ENCODE measurements at places on chromosomes 7 and 10.
A peak's percentile ranks its signal among the peaks of the same experiment; 100 is the strongest.

DNA sequence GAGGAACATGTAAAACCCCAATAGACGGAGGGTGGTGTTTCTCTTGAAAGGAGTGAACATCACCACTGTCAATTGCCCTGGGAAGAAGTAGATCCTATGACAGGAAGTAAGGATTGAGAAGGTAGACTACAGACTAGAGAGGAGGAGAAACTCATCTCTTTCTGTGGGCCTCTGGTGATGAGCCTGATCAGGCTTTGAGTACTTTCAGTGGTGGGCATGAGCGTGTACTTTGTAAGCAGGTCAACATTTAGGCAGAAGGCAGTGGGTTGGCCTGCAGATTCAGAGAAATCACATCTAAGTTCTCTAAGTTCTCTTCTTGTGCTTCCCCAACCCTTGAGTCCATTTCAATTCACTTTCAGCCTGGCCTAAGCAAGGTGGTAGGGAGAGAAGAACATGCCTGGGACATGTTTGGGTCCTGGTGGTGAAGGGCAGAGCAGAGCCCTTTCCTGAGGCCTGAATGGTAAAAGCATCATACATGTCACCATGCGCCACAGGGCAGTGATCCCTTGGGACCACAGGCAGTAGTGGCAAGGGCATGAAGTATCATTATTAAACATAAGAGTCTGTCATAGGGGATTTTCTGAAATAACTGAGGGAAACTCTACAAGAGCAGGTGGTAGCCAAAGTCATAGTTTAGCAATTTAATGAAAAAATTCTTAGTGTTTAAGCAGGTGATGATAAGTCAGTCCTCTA, 56.4 kb upstream of the ANKRD1 start:
- DNase-seq: no peak

DNA sequence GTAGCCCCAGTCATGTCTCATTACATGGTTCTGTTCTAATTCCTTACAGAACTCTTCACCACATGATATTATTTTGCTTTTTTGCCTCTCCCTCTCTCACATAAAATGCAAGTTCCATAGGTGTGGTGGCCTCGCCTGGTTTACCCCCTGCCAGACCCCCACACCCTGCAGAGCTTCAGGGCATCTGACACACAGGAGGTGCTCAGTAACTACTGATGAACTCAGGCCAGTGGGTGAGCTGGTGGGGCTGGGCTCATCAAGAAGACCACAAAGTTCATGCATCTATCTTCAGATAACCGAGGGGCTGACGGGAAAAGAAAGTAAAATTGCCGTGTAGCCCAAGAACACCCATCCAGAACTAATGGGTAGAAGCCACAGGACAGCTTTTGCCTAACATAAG, 253.1 kb downstream of the GRID1 start:
- no peak for DNase-seq

GRCh38 chr10:27998178-27998953, 513 bp downstream of the ODAD2 start:
- peak; percentile 2 for DNase-seq

DNA sequence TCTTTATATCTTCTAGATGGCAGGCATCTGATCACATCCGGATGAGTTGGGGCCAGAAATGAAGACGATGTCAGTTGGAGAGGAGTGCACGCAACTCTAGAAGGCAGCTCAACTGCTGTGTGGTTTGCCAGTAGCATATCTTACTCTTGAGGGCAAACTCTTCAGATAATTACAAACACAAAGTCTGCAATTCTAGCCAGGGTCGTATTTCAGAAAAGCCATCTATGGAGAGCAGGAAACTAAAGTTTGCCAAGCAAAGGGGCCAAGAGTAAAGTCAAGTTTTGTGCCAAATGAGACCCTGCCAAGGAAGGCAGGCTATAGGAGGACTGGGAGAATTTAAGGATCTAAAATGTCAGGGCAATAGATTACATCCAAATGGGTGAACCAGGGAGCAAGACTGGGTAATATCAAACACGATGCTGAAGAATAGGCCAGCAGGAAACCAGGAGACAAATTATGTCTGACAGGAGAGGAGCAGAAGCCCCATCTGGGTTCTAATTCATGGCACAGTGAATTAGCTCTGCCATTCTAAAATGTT, 312.5 kb upstream of the SEMA3C start:
- DNase-seq: no peak

DNA sequence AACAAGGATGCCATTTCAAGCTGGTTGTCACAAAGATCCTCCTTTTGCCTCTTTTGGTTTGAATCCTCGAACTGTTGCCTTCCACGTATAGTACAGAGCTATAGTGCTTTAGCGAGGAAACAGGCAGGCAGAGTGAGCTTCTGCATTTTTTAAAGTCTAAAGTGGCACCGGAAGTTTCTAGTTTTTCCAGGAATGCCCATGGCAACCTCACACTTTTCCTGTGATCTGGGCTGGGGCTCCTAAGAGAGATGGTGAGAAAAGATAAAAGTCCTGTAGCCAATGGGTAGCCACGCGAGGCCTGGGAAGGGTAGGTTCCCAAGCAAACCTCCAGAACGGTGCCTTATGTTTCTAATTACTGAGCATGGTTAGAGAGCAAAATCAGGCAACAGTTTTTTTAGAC, 76.7 kb downstream of the CALD1 start:
- no peak for DNase-seq

DNA sequence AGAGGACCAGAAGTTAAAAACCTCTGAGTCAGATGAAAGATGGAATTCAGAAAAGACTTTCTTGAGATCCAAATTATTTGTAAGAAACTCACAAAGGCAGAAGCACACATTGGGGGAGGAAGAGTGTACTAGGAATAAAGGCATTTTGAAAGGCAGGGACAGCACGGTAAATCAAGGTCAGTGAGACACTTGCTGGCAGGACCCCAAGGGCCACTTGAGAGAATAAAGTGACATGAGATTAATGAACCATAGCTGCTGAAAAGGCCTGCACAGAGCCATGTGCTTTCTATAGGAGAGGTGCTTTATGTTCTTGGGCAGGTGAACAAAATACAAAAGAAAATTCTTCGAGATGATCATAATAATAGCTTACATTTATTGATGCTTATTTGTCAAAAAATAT, 929.9 kb upstream of the MBL2 start:
- no peak for DNase-seq

DNA sequence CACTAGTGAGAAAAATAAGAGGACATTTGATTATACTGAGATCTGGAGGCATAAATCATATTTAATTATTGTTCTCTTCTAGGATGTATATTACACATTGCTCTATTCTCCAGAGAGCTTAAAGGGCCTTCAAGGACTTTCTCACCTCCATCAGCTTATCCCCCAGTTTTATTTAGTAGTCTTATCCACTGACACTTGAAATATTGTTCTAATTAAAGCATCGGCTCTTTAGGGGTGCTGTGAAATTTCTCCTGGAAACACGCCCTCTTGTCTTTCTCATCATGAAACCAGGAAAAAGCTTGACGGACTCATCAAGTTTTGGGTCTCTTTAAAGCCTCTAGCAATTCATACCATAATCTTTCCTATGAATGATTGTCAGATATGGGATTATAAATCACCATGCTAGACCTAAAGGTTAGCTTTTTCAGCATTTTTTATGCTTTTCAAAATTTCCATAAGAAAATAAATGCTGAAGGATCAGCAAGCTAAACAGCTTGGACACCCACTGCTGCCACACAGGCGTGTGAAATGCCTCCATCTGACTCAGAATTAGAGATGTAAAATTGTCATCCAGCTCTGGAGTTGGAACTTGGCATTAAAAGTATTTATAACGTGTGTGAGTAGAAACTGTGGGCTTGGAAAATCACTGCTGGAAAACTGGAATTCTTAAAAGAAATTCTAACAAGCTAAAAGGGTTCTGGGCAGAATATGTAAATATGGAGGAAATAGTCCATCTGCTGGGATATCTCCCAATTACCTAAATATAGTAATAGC, 216.3 kb downstream of the CHRM2 start:
- DNase-seq: no peak

DNA sequence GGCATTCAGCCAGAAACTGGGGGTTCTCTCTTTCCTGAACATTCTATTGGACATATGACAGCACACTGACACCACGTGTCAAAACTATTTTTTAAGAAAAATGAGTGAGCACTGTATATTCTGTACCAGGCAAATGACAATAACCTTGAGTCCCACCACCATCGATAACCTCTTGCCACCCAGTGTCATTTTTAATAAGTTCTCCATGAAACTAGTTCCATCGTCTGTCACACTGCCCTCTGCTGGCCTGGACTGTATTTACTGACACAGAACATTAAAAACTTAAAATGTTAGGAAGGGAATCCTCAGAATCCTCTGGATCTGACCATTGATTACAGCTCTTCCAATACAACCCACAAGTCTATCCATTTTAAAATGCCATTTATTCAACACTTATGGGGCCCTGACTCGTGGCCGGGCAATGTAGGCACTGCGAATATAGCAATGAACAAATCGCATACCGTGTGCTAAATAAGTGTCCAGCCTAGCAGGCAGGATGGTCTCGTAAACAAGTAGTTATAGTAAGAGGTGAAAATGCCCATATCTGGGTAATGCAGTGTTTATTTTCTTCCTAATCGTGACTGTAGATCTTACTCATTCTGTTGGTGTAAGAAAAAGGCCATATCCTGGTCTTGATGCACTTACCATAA, 35.9 kb upstream of the CACNB2 start:
- peak; percentile 15 for DNase-seq

DNA sequence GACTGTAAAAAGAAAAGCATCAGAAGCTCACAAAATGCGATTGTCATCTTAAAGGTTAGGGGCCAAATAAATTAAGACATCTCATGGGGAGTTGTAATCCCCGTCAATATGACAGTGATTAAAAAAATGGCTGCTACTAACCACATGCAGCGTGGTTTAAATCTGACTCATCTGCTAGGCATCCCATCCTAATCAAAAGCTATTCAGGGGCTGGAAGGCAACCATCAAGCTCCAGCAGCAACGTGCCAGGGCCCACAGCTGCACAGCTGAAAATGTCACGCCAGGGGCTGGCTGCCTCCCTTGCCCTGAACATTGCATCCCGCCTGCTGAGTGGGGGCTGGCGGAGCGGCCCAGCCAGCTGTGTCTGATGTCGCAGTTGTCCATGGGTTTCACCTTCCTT, 66.3 kb upstream of the FRMD4A start:
- DNase-seq: no peak

DNA sequence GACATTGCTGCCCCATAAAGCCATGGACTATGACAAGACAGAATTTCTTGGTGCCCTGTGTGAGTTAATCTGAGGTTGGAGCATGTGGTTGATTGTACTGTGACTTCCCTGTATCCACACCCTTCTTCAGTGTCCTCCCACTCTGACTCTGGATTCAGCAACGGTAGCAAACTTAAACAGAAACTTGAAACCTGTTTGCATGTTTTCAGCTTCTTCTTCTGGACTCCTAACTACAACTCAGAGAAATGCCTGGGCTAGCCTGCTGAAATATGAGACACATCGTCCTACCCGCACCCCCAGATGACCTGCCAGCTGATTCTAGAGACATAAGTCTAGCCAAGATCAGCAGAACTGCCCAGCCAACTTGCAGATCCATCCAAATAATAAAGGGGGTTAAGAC, 78.4 kb downstream of the IPMK start:
- DNase-seq: no peak

DNA sequence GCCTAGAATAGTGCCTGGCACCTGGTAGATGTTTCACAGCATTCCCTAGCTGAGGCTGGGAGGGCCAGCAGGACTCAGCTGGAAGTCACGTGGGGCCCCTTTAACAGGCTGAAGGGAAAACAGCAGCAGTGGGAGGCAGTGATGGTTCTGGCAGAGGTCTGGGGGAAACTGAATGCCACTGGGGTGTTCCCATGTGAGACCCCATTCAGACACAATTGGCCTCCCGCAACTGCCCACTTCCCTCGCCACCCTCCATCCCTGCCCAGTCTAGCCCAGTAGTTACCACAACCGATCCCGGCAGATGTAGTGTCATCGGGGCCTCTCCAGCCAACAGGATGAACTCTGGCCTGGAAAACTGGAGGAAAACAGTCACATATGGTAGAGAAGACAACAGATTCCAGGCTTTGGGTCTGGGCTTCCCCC, 38.3 kb downstream of the FRMPD2 start:
- no peak for DNase-seq

DNA sequence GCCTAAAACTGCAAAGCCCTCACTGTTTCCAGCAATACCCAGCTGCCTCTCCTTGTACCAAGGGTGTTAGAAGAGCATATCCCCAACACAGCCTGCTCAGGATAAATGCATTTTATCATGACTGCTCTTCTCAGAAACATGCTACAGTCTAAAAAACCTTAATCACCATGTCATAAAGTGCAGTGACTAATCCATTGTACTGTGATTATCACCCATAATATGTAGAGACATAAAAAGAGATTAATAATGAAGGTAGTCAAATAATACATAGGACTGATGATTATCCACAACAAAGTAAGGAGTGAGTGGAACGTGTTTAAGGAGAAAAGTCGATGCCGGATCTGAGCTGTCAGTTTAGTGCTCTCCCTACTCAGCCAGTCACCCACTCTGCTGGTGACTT, 12.2 kb upstream of the WDR11 start:
- DNase-seq: no peak

DNA sequence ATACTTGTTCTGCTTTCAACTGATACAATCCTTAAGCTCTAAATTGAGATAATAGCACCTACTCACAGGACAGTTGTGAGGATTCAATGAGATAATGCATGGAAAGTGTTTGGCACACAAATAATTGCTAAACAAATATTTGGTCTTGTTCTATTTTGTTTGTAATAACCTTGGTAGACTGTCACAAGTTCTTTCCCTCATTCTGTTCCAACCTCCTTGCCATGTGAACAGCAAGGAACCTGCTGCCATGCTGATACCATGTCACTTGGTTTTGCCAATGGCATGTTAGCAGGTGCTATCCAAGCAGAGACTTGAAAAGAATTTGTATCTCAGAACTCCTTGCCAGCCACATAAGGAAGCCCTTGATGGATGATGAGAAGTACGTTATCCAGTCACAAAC, 24.8 kb upstream of the TECTB start:
- no peak for DNase-seq

- DNase-seq: no peak
Measured at GRCh38 chr10:96645191-96645721, 58.4 kb upstream of the TM9SF3 start.

DNA sequence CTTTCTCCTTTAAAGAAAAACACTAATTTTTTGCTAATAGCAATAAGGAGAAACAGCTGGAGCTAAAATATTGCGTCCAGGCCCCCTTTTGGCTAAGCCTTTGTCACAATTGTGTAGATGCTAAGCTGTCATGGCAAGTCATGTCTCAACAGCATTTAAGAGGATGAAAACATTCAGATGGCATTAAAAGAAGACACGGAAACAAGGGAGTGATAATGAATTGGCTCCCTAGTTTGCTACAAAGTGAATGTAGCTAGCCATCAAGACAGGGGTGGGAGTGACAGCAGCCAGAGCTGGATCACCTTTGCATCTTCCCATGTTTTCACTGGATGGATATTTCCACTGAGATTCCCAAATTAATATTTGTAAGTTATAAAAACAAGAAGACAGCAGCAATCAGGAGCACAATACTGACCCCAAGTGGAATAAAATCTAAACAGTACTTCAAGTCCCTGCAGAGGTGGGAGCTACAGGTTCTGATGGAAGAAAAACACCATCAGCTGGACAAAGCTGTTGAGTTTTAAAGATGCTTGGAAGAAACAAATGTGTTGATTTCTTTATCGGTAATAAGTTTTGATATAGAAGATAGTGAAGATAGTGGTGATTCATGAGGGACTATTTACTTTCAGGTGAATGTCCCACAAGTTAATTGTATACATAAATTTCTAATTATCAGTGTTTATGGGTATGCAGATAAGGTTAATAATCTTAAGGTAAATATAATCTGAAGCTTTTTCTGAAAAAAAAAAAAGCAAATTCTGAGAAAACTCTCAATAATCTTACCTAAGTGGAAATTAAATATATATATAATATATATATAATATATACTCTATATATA, 129.4 kb downstream of the SLC16A9 start:
- no peak for DNase-seq

- no peak for DNase-seq
Measured at GRCh38 chr7:116258734-116259133, 48.4 kb downstream of the TES start.

Measured in stimulated activated naive CD4-positive, alpha-beta T cell (primary cell).